ENCODE measurements at places on chromosomes 5 and 9.

DNA sequence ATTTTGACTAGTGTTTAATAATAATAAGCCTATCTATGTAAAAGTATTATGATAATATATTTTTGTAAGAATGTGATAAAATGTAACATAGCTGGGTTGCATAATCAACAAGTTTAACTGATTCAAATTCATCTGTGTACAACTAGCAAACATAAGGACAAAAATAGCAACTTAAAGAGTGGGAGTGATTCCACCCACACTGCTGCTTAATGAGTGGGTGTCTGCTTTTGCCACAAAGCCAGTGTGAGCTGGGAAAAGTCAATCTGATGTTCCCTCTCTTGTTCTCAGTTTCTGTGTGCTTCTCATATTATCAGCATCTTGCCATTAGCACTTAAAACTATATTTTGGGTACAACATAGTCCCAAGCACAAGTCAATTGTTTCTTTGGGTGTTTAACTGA lies 111.1 kb upstream of the DPYSL3 start:
- DNase-seq, result no peak

DNA sequence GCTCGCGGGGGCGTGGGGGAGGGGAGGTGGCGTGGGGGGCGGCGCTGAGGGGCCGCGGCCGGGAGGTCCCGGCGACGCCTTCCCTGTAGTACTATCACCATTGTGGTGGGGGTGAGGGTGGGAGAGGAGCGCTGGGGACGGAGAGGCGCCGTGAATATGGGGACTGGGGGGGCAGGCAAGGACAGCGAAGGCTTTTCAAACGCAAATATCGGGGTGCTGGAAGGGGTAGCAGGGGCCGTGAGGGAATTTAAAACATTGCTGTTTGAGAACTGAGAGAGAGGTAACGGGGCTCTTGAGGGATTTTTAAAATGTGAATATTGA lies 427 bp downstream of the RBM27 start:
- DNase-seq, result no peak

DNA sequence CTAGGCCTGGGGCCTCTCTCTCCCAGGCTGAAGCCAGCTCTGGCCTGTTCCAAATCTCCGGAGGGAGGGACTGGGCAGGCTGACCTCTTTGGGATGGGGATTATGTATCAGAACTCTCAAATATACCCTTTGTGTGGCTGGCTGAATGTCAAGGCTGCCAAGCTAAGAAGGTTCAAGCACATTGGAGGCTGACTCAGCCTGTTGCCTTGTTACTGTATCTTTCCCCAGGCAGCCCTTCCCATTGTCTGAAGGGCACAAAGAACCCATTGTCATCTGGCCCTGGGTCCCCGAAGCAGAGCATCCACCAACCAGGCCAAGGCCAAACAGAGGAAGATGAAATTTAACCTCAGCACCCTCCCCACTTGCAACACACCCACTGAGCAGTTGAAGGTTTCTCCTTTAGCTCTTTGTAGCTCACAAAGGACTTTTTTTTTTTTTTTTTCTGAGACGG lies 7.3 kb upstream of the SPARC start:
- DNase-seq, result no peak

GRCh38 chr9:136054146-136054545 lies 40.9 kb downstream of the NACC2 start:
- DNase-seq, result no peak

All from NCI-H1694 treated with DMSO at 0.1 percent for 48 hours (cell line).